ENCODE measurements at places on chromosomes 13 and 19.

GRCh38 chr19:45527731-45528130, 20.5 kb downstream of the VASP start:
- DNase-seq, result no peak

DNA sequence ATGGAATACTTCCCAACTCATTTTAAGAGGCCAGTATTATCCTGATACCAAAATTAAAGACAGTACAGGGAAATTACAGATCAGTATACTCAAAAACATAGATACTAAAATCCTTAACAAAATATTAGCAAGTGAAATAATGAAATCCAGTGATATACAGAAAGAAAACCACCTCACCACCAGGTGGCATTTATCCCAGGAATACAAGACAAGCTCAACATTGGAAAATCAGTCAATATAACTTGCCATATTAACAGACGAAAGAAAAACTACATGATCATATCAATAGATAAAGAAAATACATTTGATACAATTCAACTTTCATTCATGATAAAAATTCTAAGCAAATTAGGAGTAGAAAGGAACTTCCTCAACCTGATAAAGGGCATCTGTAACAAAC, 6.7 kb upstream of the GNA15 start:
- DNase-seq, result no peak

- no peak for DNase-seq
Measured at GRCh38 chr13:97273341-97273831, 51.3 kb downstream of the MBNL2 start.

GRCh38 chr13:106471957-106472543, 63.4 kb downstream of the EFNB2 start:
- DNase-seq, result no peak

DNA sequence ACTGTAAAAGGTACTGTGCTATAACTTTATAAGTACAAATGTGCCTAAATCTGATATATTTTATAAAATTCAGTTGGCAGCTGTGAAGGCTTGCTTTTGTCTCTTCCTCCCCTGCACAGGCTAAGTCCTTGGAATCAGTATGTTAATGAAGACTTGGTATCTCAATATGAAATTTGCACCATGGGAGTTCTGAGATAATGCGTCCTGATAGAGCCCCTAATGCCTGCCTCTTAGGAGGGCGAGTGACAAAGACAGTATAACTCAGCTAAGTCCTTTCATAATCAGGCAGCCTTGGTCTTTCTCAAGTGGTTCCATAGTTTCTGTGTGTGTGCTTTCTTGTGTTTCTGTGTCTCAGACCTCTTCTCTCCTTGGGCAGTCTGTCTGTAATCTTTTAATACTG, 14.7 kb downstream of the LRCH1 start:
- no peak for DNase-seq

DNA sequence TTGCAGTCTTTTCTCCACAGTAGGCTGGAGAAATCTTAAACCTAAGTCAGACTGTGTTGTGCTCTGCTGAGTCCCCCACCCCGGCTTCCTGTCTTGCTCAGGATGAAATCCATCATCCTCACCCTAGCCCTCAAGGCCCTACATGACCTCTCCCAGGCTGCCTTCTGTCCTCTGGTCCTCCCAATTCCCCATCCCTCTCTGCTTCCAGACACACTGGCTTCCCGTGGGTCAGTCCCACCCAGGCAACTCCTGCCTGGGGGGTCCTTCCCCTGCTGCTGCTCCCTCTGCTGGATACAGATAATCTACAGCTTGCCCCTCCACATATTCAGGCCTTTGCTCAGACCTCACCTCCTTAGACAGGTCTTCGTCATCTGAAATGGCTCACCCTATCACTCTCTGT, 18.4 kb upstream of the CBY2 start:
- DNase-seq, result no peak

DNA sequence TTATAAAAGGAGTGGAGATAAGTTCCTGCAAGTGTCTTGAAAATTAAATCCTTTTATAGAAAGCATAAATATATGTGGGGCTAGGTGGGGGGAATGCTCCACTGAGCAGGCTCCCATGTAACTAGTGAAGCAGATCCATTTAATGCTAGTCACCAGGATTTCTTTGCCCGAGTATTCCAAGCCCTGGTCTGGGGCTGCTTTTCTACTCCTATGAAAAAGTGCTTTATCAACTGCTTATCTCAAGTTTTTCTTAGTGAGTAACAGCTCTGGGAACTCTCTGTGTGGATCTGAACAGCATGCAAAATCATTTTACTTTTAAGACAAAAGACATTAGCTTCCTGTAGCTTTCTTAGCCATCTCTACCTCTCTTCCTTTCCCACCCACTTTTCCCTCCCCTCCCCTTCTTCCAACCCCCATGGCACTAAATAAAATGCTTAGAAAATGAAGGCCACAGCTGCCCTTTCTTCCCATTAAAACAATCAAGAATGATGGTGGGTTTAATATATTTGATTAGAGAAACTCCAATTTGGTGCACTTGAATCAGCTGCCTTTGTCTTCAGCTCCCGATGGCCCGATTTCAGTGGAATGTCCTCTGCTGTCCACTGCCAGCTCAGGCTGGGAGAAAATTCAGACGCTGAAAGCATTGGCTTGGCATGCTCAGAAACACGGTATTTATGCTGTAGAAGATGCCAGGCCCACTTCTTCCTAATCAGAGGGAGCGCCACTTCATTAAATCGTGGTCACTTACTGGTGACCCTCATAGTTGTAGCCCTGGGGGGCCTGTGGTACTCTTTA, 475.1 kb downstream of the FOXO1 start:
- no peak for DNase-seq

- DNase-seq, result no peak
Measured at GRCh38 chr19:1526979-1527649, 3.2 kb downstream of the PLK5 start.

GRCh38 chr13:41332829-41333228, 21.8 kb downstream of the NAA16 start:
- DNase-seq, result no peak

GRCh38 chr13:98960606-98961502, 17.0 kb downstream of the DOCK9 start:
- no peak for DNase-seq

- DNase-seq, result no peak
Measured at GRCh38 chr13:61179741-61180140, 235.9 kb downstream of the PCDH20 start.
